ENCODE measurements at places on chromosomes 2 and 18.

DNA sequence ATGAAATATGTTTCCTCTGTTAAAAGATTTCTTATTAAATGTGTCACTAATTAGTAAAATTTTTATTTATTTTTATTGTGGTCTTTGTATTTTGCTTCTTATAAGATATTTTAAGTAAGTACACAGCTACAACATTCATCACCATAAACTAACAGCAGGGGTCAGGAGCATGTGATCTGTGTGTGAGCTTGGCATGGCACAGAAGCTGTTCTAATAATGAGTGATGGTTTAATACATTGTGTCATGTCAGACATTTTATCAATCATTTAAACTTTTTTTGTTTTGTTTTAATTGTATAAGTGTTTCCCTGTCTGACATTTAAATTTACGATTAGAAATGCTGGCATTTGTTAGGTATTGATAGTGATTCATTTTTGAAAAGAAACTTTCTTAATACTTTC lies 585.4 kb downstream of the DSC3 start:
- no peak for DNase-seq

- no peak for DNase-seq
Measured at GRCh38 chr2:66583881-66584280, 149.0 kb downstream of the MEIS1 start.

- DNase-seq: no peak
Measured at GRCh38 chr2:156427074-156427473, 9.1 kb upstream of the GPD2 start.

GRCh38 chr2:159797543-159798375 lies at the start of gene CD302:
Gene CD302, minus strand, starts transcription at chr2:159798208. Its CDS starts 10 bp downstream, at chr2:159798198.
- DNase-seq: peak; percentile 68

- no peak for DNase-seq
Measured at GRCh38 chr2:192957425-192957824, 762.7 kb upstream of the TMEFF2 start.

DNA sequence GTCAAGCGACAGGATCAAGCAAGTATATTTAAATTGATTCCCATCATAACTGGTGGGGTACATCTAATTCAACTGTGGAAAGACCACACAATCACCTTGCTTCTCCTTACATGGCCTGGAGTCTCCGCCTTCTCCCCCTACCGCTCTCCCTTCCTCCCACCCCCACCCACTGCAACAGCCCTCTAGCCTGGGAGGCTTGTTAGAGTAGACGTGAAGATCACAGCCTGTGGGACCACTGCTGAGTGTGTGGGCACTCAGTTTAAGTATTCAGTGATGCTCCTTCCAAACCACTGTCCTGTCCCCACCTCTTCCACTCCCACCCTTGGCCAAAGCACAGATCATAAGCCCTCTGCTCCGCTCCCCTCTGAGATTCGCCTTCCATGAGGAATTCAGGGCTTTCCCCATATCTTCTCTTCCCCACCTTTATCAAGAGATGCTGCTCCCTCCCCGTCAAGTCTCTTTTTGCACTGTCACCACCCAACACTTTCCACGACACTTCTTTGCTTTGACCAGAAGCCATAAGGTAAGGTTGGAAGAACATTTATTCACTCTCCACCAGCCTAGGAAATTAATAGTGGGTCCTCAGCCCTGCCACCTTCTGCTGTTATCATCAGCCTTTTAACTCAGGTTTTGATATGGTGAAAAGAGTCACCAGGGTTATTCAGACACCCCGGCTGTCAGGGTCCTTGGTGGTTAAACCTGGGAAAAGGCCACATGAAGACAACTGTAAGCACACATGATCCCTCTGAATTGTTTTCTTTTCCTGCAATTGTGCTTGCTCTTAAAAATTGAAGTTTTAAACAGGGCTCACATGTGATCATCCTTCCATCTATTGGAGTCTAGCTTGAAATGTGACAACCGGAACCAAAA lies 1.7 kb downstream of the METTL4 start:
- no peak for DNase-seq

DNA sequence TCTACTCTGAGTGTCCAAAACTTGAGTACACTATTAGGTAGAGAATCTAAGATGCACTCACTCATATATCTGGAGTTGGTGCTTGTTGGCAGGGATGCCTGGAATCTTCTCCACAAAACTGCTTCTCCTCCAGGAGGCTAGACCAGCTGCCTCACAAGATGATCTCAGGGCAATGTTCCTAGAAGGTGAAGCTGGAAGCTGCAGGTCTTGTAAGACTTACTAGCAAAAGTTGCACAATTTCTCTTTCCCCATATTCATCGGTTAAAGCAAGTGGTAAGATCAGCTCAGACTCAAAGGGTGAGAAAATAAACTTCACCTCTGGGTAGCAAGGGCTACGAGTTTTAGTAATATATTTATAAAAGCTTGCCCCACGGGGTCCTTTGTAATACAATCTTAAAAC lies 454.4 kb upstream of the ACVR2A start:
- DNase-seq: no peak

GRCh38 chr2:242085941-242086621 lies 216.6 kb downstream of the RTP5 start:
- no peak for DNase-seq

DNA sequence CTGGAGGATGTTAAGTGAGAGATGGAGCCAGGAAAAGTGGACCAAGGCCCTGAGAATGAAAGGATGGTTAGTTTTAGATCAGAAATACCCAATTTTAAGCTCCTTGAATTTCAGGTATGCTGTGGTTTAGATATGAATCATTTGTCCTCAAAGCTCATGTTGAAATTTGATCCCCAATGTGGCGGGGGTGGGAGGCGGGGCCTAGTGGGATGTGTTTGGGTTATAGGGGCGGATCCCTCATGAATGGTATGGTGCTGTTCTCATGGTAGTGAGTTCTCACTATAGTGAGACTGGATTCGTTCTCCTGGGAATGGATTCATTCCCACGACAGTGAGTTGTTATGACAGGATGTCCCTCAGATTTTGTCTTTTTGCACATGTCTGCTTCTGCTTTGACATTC lies 11.4 kb downstream of the MYO5B start:
- no peak for DNase-seq

DNA sequence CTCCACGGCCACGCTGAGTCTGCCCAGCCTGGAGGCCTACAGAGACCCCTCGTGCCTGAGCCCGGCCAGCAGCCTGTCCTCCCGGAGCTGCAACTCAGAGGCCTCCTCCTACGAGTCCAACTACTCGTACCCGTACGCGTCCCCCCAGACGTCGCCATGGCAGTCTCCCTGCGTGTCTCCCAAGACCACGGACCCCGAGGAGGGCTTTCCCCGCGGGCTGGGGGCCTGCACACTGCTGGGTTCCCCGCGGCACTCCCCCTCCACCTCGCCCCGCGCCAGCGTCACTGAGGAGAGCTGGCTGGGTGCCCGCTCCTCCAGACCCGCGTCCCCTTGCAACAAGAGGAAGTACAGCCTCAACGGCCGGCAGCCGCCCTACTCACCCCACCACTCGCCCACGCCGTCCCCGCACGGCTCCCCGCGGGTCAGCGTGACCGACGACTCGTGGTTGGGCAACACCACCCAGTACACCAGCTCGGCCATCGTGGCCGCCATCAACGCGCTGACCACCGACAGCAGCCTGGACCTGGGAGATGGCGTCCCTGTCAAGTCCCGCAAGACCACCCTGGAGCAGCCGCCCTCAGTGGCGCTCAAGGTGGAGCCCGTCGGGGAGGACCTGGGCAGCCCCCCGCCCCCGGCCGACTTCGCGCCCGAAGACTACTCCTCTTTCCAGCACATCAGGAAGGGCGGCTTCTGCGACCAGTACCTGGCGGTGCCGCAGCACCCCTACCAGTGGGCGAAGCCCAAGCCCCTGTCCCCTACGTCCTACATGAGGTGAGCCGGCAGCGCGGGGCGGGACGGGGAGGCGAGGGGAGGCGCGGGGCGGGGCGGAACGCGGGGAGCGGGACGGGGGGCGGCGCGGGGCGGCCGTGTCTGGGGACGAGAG lies 15.2 kb downstream of the NFATC1 start:
- DNase-seq: no peak

GRCh38 chr18:78957140-78957539 lies 22.5 kb upstream of the SALL3 start:
- no peak for DNase-seq

- no peak for DNase-seq
Measured at GRCh38 chr2:143205106-143205764, 76.0 kb downstream of the ARHGAP15 start.

GRCh38 chr18:50742952-50743351 lies 76.9 kb downstream of the MRO start:
- no peak for DNase-seq

DNA sequence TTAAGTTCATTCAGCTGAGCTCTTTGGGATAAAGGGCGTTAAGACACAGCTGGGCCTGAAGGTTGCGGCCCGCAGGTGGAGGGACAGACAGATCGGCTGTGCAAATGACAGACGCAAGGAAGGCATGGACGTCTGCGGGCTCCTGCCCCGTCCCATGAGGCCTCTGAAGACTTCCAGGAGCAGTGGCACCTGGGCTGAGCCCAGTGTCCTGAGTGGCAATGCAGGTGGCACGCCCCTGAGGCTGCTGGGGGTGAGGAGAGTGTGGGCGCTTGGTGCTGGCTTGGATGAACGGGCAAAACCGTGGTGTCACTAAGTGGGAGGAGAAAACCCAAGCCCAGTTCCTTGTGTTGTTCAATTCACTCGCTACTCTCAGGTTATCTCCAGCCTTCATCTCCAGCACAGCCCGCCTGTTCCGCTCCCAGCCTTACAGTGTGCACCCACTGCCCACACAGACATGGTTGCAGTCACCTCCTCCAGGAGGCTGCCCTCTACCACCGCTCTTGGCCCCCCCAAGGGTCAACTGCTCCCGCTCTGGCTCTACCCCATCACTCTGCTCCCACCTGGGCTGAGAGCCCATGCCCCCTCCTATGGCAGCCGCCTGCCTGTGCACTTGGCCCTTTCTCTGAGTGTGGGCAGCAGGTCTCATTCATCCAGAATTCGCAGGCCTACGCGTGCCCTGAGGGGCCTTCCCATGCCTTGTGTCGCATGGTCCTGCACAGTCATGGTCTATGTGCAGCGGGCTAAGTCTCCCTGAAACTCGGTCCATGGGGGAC lies 50.3 kb downstream of the PTGR3 start:
- DNase-seq: no peak
